ENCODE measurements at places on chromosomes 16 and 17.

DNA sequence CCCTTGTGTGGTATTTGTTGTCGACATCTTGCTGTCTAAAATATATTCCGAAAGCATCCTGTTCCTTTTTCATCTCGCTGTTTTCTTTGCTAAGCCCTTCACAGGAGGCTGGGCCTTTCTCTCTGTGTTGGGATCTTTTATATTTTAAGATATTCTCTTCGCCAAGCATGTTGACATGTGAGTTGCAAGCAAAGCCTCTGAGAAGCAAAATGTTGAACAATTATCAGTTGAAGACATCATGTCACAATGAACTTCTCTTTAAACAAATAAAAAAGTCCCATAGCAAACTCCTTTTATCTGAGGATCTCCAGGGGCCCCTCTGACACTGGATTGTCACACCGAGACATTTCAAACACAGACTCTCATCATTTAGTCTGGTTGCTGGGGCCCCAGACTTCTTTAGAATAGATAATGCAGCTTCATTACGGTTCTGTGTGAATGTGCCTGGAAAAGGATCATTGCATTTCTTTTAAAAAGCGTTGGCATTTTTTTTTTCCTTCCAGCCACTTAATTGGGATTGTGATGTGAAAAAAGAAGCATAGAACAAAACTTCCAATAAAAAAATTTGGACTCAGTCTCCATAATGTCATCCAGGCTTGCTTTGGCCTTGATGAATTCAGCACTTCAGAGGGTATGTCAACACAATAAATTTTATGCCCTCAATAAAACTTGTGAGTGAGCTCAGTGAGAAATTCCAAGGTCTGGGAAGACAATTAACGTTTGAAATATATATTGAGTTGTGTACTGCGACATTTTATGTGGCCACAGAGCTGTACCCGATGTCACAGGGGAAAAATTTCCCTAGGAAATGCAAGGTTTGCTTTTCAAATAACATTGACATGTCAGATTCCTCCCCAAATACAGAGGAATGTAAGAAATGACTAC is 496.8 kb downstream of the XYLT1 start:
- DNase-seq = peak; percentile 40

GRCh38 chr17:80008383-80008840 is 27.3 kb downstream of the TBC1D16 start:
- DNase-seq = peak; percentile 90

GRCh38 chr17:54269881-54270280 is 447.2 kb downstream of the KIF2B start:
- DNase-seq = no peak

DNA sequence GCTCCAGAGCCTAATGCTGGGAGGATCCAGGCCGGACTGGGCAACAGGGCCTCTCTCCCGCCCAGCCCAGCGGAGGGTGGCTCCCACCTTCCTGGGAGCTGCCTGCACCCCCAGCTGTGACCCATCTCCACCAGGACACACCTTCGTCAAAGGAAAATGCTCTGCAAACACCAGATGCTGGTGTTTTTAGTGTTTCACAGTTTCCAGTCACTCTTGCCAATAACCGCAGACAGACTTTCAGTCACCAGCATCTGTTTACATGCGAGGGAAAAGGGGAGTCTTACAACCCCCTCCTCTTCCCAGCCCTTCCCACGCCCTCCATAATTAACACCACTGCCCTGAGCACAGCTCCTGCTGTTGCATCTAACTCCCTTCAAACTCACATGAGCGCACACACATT is 25.3 kb downstream of the KLHDC4 start:
- no peak for DNase-seq

DNA sequence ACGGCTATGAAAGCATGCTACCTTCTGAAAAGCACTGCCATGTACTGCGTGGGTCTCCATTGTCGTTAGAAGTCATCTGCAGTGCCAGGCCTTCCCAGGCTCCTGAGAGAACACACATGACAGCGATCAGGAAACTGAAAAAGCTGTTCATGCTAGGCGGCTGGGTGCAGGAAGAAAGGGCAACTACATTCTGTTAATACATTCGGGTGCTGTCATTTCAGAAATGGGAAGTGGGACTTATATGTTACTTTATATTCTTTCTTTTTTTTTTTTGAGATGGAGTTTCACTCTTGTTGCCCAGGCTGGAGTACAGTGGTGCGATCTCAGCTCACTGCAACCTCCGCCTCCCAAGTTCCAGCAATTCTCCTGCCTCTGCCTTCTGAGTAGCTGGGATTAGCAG is 19.9 kb downstream of the CFAP20 start:
- no peak for DNase-seq

DNA sequence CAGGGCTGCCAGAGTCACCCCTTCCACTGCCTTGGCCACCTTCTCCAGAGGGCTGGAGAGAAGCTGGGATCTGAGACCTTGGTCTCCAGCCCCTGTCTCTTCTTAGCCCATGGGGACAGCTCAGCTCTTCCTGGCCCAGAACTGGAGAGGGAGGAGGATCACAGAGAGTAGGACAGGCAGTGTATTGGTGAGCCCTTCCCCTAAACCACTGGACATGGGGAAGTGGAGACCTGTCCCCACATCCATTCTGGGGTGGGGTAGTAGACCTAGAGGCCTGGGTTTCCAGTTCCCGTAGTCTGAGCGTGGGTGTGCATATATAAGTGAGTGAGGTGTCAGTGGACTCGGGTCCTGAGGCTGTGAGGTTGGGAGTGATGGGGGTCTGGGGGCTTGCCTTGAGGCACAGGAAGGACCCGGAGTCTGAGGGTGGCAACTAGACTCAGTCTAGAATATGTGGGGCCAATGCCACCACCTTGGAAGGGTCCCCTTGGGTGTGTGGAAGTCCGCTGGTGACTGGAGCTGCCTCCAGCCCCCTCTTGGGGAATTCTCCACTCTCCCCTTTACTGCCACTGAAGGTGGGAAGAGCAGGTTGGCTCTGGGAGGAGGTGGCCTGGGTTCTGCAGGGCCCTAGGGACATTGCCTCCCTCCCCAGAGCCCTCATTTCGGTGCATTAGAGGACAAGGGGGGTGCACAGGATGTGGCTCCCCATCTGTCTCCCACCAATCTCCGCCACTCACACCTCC is 19.9 kb downstream of the GJD3 start:
- DNase-seq = no peak

GRCh38 chr16:51497541-51498211 is 346.6 kb upstream of the SALL1 start:
- DNase-seq = no peak

DNA sequence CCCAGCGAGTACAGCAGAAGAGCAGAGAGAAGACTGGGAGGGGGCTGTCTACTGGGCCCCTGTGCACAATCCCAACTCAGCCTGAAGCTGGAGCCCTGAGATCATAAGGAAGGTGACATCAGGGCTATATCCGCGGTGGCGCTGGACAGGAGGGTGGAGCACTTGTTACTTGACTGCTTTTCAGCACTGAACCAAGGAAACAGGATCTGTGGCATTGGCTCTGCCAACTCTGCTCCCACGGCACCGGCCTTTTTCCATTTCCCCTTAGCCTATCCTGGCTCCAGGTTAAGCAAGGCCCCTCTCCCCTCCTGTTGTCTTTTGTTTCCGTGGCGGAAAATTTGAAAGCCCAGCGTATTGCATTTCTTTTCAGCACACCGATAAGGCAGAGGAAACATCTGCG is 125.0 kb upstream of the IRX3 start:
- peak; percentile 3 for DNase-seq

- no peak for DNase-seq
These were observed 19.8 kb downstream of the PPL start for GRCh38 chr16:4917117-4917516.
